MM.1S (cell line): ENCODE measurements at places on chromosomes 7 and 10.

DNA sequence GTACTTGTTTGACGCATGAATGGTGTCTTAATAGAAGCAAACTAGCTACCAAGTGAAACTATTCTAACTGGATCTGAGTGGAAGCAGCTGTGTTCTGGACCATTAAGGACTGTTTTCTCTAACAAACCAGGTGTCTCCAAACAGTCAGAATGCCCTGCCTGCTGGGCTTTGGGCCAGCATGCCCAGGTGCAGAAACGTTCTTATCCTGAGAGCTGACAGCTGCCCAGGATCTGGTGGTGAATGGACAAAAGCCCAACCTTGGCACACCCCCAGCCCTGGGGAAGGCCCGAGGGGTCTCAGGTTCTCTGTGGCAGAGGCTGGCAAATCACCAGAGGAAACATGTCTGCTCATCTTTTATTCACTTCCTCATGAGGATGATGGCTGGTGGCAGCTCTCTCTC is 48.2 kb upstream of the LAMB4 start:
- DNase-seq = no peak

DNA sequence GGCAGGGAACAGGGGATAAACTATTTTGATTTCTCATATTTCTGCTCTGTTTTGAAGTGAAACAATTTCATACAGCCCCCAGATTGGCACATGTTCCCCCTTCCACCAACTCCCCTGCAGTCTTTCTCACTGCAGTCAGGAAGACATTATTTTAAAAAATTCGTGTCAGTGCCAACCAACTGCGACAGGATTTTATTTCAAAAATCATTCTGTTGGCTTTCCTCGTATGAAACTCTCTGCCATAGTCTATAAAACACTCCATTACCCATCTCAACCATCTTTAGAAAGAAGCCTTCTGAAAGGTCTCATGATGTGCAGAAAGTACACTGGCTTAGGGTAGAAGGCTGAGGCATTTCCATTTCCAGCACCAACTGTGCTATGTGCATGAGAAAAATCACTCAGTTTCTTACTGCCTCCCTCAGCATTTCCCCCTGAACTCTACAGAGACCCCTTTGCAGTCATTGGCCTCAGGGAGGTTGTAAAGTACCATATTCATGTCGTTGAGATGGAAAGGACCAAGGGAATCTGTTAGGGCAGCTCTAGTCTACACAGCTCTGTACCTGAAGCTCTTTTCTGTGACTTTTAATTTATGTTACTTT is 46.9 kb downstream of the STEAP1B start:
- DNase-seq = no peak

- no peak for DNase-seq
Observed at GRCh38 chr7:156731651-156732050, 91.1 kb downstream of the RNF32 start.

DNA sequence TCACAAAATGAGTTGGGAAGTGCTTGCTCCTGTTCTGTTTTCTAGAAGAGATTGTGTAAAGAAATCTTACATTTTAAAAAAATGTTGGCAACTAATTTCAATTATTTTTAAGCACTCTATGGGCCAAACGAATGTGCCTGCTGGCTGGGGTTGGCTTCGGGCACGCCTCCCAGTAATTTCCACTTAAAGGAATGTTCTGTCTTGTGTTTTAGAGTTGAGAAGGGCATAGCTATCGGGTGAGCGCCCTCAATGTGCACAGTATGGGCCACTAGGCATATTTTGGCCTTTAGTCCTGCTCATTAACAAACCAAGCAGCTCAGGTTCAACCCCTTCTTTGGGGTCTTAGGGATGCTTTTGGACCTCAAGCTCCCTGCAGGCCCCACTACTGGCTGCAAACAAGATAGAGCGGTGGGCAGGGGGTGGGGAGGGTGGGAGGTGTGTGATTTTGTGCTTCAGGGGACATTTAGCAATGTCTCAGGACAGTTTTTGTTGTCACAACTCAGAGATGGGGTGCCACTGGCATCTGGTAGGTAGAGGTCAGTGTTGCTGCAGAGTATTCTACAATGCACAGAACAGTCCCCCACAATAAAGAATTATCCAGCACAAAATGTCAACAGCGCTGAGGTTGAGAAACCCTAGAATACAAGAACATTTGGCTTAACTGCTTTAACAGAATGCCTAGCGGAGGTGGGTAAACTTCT is 40.7 kb downstream of the TACC2 start:
- DNase-seq = no peak

GRCh38 chr10:21926949-21927348 is 76.6 kb downstream of the DNAJC1 start:
- no peak for DNase-seq

DNA sequence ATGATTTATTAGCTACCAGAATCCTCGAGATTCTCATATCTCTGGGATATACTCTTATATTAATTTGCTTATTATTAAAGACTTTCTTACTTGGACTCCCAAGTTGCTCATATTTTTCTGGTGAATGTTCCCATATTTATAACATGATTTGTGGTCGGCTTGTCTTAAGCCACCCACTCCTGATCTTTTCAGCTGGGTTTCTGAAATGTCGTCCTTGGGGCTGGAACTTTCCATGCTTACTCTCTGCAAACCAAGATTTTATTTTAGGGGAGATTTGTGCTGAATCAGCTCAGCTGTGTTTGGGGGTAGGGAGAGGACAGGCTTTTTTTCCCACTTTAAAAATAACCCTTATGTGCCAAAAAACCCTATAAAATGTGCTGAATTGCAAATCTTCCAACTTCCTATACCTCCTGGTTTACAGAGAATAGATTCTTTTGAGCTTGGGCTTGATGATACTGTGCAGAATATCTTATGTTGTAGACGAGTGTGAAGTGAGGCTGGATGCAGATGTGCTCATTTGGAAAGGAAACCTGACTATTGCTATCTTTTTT is 162.1 kb downstream of the SND1 start:
- no peak for DNase-seq

GRCh38 chr7:157445956-157446295 is 109.1 kb downstream of the DNAJB6 start:
- no peak for DNase-seq

GRCh38 chr10:129992356-129992755 is 28.3 kb upstream of the EBF3 start:
- DNase-seq = no peak

DNA sequence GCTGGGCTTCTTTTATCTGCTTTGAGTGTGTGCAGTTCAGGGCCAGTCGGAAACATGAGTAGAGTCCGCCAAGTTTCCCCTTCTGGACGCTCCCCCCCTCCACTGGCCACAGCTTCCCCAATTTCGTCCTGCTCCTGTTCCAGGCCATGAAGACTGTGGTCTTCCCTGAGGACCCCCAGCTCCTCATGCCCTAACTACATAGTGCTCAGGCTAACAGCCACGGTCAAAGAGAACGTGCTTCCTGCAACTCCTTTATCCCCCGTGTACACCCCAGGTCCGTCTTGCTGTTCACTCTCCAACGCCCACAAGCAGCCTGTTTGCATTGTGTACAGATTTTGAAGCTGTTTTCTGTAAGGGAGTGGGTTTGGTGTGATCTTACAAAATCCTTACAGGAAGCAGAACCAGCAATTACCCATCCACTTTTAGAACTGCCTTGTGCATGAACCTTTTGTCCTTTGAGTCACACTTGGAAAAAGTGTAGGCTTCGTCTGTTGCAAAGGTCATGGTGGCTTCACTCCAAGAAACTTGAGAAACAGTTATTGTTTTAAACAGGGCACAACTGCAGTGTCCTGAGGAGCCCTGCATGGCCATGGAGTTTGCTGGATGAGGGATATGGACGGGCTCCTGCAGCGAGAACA is 77.0 kb upstream of the FAM20C start:
- DNase-seq = no peak

- no peak for DNase-seq
Observed at GRCh38 chr7:98162758-98163157, 48.5 kb upstream of the BHLHA15 start.

GRCh38 chr7:96196676-96197075 is 125.2 kb downstream of the SLC25A13 start:
- no peak for DNase-seq

DNA sequence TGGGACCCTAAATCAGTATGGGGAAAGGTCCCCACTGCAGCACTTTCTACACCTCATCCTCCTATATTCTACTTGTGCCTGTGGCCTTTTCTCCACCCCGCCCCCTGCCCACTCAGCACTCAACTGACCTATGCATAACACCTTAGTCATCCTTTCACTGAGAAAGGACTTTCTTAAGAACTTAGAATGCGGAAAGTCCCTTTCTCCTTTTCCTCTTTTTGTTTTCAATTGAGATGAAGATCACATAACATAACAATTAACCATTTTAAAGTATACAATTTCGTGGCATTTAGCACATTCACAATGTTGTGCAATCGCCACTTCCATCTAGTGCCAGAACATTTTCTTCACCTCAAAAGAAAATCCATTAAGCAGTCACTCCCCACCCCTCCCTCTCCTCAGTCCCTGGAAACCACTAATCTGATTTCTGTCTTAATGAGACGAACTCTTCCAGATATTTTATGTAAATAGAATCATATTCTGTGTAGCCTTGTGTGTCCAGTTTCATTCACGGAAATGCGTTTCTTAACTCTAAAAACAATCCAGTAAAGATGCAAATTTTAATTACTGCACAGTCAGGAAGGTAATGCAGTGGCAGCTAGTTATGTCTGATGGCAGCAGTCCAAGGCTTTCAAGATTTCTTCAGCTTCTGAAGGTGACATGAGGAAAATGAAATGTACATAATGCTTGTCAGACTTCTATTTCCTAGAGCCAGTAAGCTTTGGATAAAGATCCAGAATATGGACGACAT is 41.7 kb downstream of the FAS start:
- peak; percentile 39 for DNase-seq

DNA sequence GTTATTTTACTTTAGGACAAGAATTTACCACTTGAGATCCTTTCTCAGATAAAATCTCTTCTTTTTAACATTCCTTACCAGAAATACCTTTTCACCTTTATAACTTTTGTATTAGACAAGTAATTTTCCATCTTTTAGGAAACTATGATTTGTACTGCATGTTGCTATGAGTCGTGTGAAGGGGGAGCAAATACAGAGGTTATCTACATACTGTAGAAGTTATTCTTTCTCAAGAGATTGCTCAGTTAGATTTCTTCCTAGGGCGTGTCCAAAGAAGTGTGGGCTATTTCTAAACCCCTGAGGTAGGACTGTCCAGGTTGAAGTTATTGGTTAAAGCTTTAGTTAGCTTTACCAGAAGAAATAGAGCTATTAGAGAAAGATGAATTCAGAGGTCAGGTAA is 30.2 kb upstream of the ARHGAP12 start:
- no peak for DNase-seq

GRCh38 chr7:41738806-41739205 is 35.9 kb upstream of the INHBA start:
- no peak for DNase-seq

GRCh38 chr10:17430647-17431355 is 23.6 kb downstream of the ST8SIA6 start:
- peak; percentile 26 for DNase-seq

DNA sequence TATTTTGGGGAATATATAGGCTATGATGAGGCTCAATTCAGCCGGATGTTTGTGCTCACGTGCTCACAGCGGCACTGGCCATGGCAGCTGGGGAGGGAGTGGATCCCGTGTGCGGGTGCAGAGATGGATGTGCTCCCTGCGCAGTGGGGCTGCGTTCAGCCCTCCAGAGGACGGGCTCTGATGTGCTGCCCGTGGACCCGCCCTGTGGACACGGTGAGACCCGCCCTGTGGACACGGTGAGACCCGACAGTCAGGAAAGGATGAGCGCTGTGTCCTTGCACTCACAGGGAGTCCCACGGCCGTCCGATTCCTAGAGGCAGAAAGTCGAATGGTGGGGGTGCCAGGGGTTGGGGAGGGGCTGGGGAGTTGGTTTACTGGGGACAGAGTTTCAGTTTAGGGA is 89.0 kb downstream of the DNAJB6 start:
- DNase-seq = no peak

DNA sequence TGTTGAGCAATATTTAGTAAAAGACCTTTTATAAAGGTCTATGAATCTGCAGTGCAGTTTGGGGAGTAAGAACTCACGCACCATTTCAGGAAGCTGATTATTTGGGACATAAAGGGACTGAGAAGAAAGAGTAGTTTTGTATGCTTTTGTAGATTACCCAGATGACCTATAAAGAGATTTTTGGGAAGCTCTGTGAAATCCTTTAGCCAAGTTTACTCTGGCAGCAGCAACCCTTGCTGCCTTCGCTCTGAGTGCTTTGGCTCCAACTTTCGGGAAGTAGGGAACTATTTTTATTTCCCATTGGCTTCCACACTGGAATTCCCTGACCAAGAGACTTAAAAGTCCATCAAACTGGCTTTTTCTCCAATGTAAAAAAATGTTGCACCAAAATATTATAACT is 1110.1 kb upstream of the PHF14 start:
- DNase-seq = no peak

DNA sequence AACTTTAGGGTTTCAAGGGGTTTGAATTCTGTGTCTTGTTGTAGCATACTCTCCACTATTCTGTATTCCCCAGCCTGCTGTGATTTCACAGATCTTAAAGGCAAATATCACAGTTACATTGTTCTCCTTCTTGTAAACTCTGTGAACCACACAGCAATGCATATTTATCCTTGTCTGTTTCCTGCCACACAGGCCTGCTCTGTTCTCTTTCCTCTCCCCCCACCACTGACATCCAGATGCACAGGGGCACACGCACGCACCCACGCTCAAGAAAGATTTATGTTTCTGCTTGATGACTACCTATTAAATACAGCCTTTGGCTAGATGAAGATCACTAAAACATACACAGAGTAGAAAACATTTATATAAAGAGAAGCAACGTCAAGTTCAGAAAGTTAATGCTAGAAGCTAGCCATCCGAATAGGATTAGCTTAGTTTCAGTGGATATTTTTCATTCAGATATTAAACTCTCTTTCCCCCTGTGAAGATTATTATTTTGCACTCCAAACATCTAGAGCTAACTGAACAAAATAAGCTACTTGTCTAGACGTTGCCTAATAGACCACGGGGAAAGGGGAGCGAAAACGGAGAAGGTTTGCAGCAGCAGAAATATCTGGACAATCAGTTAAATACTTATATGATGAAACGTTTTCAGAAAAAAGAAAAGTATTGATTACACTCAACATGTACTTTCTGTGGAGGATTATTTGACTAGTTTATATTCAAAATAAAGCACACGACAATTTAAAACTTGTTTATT is 193.1 kb upstream of the SEMA3C start:
- DNase-seq = no peak

DNA sequence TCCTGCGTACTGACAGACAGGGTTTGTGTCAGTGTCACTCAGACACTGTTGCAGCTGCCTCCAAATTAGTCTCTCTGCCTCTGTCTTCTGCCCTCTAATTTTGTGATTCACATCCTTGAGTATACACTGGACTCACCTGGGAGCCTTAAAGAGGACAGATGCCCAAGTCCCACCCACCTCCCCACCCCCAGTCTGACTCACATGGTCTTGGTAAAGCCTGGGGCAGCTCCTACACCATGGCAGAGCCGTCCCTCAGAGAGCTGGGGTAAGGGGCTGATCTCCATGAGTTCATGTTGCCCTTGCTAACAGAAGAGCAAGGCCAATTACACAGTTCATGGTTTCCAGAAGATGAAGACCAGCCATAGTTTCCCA is 197.6 kb upstream of the STK17A start:
- no peak for DNase-seq

DNA sequence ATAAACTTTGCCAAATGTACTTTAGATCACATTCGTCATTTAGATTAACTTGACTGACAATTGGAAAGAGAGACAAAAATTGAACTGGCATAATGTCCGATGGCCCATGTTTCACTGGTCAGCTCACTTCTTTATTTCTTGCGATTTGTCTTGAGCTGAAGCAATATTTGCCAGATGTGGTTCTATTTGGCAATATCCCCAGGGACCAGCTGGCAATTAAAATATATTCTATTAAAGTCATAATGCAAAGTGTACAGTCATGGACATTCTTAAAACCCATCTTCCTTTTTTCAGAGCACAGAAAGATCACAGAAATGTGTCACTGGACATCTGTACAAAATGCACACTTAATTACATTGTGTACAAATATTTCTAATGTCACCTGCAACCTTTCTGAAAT is 26.3 kb downstream of the NEBL start:
- no peak for DNase-seq
